ENCODE measurements at places on chromosomes 16 and 17.

- no peak for DNase-seq
These were observed 2.3 kb upstream of the BORCS6 start for GRCh38 chr17:8192070-8192815.

DNA sequence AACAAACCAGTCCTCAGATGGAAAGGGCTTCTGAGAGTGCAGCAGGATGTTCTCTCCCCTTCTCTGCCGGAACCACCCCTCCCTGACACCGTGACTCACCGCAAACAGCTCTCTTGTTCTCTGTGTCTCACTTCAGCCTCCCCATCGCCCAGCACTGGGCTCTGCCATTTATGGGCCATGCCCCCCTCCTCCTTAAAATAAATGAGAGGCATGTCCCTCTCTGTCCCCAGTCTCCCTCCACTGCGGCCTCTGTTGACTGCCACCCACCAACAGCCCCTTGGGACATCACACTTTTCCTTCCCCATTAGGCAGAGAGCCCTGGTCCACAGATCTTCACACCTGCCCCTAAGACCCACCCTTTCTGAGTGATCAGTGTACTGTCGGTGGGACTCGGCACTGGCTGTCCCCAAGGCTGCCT lies 6.3 kb downstream of the CCDC102A start:
- no peak for DNase-seq

GRCh38 chr17:42817866-42818265 lies 6.2 kb downstream of the BECN1 start:
- no peak for DNase-seq

GRCh38 chr17:49494986-49495841 lies at the start of gene NGFR:
Gene NGFR (plus strand): TSS chr17:49495293. CDS start chr17:49495418, 125 bp downstream.
- DNase-seq: no peak

DNA sequence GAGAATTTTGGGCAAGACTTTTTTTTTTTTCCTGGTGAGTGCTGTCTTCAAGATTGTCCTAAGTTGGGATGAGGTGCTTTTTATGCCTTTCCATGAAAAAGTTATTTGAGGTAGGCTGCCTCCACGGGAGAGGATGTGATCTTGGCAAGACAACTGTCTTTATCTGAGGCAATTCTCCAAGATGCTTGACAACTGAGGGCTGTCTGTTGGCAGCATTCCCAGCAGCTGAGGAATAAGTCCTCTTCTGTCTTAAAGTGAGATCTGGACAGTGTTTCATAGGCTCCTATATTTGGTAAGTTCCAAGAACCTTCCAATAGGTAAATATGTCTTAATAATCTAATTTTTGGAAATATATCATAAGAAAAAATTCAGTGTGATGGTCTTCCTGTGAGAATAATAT lies 662.0 kb downstream of the CDH11 start:
- no peak for DNase-seq

DNA sequence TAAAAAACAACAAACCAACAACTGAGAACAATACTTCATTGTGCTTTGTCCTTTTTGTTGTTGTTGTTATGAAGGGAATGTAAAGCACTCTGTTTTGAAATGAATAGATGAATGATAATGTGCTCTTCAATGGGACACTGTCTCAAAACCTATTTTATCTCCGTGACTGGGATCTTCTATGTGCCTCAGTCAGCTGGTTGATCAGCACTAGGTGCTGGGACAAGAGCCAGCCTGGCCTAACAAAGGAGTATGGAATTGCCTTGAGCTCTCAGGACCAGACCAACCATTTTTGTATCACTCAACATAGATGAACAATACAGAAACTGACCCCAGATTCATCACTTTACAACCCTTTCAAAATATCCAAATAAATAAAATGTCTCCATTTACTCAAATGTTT lies 440.2 kb downstream of the KCNJ2 start:
- DNase-seq: no peak

GRCh38 chr17:56351675-56352074 lies 198.4 kb downstream of the ANKFN1 start:
- DNase-seq: no peak

DNA sequence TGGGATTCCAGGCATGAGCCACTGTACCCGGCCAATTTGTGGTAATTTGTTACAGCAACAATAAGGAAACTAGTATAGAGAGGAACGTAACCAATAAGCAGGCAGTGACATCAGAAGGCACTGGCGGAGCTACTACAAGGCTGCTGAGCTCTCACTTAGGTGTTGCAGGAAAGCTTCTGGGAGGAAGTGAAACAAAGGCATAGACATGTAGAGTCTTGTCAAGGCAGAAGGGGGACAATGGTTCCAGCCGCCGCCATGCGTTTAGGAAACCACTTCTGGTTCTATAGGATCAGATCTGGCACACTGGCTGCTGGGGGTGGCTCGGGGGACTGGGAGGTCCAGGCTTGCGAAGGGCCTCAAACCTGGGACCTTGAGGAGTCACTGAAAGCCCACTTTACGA lies 9.4 kb upstream of the CPSF4L start:
- DNase-seq: no peak

DNA sequence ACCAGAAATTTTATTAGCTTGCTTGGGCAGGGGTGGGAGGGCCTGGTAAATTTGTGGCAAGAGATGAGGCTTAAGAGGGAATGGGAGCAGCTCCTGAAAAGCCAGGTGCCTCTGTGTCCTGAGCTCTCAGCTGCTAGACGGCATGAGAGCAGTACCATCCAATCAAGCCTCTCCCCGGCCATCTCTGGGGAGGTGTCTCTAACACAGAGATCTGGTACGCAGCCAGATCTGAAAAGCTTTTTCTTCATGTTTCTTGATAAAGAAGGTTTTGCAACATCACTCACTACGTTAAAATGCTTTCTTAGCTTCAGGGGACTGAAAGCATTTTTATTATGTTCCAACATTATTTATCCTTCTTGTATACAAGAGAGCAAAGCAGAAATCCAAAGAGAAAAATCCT lies 488.2 kb downstream of the RBFOX1 start:
- DNase-seq: no peak

DNA sequence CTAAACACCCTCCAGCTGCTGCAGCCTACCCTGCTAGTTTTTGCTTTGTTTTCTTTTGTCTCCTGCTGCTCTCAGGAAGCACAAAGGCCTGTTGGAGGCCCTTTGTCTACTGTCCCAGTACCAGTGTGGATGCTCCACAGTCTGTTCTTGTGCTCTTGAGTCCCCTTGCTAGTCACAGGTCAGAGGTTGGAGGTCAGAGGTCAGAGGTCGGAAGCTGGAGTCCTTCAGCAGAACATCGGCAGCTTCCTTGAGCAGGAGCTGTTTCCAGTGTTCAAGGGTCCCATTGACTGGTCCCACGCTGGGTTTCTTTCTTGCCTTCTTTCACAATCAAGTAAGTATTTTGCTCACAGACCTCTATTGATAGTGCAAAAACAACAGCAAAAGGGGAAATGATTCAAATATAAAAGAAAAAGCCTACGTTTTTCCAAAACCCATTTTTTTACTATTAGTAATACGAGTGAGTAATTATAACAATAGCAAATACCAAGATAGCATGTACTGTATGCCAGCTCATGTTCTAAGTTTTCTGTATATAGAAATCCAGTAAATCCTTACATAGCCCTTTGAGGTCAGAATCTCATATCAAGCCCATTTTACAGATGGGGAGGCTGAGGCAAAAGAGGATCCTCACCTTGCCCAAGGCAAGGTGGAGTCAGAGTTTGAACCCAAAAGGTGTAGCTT lies 10.9 kb upstream of the IL34 start:
- peak; percentile 39 for DNase-seq

DNA sequence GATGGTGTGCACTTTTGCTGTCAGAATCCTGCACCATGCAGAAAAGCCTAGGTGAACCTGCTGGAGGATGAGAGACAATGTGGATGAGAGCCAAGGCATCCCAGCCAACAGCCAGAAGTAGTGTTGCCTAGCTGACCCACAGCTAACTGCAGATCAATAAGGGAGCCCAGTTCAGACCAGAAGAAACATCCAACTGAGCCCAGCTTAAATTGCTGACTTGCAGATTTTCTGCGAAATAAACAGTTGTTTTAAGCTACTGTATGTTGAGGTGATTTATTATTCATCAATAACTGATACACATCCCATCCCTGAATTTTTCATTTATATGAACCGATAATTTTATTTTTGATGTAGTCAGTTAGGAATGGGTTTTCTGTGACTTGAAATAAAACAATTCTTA lies 39.2 kb upstream of the TOX3 start:
- no peak for DNase-seq

DNA sequence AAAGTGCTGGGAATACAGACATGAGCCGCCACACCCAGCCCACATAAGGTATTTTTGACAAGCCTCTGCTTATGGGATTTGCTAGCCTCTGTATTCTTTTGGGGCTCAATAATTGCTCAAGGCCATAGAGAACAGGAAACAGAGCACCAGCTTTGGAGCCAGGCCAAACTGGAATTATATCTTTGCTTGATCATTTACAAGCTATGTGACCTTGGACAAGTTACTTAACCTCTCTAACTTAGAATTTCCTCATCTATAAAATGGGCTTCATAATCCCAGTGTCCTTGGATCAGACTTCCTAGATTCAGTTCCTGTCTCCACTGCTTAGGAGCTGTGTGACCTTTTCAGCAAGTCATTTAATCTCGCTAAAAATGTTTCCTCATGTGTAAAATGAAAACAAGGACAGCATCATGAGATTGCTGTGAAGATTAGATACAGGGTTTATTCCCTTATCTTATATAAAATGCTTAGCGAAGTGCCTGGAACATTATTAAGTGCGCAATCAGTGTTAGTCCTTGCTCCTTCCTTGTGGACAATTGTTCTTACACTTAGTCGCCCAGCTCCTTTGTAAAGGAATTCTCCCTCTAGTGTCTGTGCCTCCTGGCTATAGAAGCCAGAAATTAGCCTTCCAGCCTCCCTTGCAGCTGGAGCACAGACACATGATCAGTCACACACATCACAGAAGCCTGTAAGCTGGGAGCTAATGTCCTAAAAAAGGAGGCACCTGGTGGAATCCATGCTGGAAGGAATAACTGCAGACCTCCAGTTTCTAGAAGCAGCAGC lies 16.6 kb downstream of the KRT9 start:
- no peak for DNase-seq
